Midbrain (tissue), 1 donor: ENCODE measurements at places on chromosomes 6 and 20.

GRCh38 chr6:42400886-42401612 lies 50.7 kb downstream of the TRERF1 start:
- no peak for DNase-seq

GRCh38 chr6:4224067-4224978 lies 88.9 kb upstream of the ECI2 start:
- no peak for DNase-seq

DNA sequence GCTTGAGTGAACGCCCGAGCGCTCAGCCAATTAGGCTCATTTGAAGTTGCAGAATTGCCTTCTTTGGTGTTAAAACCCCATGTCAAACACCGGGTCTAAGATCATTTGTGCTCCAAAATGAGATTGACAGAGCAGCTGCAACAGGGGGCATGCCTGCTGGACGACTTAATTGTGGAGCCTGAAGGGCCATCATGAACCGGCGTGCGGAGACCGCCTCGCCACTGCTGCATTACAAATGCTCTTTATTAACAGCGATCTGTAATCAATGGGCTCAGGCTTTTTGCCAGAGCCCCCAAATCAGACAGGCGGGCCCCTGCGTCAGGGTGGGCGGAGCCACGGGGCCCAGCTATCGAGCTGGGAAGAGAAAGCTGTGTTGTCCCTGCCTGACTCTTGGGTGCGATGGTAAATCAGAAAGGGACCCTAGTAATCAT lies 183.2 kb downstream of the SIM1 start:
- DNase-seq, result no peak

- no peak for DNase-seq
Measured at GRCh38 chr6:64815718-64816117, 891.3 kb downstream of the EYS start.

GRCh38 chr6:101462576-101462975 lies 69.1 kb downstream of the GRIK2 start:
- DNase-seq, result no peak

GRCh38 chr6:131117878-131118277 lies 17.4 kb upstream of the AKAP7 start:
- DNase-seq, result no peak

GRCh38 chr20:47113362-47114109 lies 218.9 kb downstream of the EYA2 start:
- no peak for DNase-seq

GRCh38 chr6:108897371-108897770 lies 49.1 kb downstream of the ARMC2 start:
- DNase-seq, result no peak

DNA sequence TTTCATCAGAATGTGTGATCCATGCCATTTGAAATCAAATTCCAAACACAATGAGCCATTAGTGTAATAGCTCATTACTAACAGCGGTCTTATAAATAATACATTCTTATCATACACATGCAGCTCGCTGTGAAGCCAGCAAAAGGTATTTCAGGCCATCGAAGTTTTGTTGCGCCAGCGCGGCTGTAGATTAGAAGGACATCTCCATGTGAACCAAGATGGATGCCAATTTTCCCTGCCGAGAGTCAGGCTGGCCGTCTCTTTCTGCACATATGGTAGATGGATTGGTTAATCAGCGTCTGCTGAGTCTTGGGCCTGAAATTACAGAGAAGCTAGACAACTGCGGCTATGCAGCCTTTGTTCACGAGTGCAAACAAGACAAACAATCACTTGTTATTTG lies 44.1 kb downstream of the CFAP61 start:
- DNase-seq, result no peak

DNA sequence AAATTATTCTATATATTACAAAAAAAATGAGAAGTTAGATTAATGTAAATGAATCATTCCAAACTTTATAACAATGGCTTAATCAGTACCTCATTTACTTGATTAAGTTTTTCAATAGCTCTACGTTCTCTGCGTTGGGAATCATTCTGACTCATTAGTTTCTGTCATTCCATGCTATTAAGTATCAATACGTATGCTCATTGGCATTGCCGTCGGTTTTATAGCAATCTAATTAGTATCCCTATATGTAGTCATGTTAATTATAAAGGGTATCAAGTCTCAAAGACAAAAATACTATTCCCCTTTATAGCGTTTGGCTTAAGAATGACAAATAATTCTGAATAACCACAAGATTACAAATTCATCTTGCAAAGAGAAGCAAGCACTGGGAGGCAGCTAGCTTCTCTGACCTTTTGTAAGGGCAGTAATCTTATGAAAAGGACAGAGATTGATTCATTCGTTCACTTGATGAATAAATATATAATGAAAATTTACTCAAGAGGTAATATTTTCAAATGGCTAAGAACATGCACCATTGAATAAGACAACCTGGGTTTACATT lies 41.8 kb downstream of the OLIG3 start:
- no peak for DNase-seq
